ENCODE measurements at places on chromosomes 16 and 17.

DNA sequence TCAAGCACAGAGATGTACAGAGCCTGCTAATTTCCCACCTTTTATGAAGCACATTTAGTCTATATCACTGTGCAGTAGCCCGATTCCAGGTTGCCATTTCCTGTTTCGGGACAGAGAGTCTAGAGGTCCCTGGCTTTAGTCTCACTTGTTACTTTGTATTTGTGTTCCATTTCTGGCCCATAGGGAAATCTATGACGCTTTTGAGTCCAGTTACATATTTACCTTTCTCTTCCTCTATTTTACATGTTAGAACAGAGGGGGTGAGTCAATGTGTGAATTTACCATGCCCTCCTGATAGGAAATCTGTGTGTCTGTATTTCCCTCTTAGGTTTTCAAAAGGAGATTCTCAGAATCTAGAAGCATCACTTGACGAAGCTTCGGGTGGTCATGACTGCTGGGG, 227.1 kb upstream of the ZFHX3 start:
- no peak for DNase-seq

DNA sequence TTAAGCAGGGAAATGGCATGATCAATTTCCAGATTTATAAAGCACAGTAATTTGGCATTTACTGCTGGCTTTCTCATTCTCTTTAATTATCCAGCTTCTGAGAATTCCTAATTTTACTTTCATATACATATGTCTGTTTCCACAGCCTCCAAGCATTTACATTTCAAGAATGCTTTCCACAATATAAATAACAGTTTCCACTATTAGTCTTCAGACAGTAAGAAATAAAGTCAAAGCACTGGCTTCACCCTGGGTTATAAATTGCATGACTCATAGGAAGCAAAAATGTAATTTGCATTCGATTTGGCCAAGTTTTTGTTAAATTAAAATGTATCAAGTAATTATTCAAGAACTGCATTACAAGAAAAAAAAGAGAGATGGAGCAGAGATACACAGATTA, 53.5 kb downstream of the MPHOSPH6 start:
- DNase-seq, result no peak

DNA sequence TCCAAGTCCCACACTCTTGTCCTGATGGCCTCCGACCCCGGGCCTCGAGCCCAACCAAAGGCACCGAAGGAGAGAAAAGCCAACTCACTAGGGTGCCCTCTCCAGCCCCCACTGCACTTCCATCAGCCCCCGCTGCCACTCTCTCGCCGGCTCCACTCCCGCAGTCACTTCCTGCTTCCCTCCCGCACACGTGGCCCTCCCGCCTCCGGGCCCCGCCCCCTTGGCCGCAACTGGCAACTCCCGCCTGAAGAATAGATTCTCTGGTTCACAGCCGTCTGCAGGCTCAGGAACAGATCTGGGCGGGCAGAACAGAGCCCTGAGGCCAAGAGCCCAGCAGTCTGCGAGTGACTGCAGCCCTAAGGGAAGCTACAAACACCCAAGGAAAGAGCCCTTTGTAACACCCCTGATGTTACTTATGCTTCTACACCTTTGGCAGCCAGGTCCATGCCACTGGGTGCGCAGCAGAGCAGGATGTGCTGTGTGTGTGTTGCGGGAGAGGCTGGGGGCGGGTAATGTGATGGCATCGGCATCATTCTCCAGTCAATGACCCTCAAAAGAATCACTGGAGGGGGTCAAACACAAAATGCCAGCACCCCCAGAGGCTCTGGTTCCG, at the start of gene SLC39A11:
TSS of gene SLC39A11 (minus strand) at position 166 of the 613 bp plus-strand sequence. CDS start 3,924 bp downstream, outside the sequence.
- DNase-seq, result peak; percentile 71

GRCh38 chr16:2191446-2191706, 5.0 kb downstream of the CASKIN1 start:
- DNase-seq, result no peak

DNA sequence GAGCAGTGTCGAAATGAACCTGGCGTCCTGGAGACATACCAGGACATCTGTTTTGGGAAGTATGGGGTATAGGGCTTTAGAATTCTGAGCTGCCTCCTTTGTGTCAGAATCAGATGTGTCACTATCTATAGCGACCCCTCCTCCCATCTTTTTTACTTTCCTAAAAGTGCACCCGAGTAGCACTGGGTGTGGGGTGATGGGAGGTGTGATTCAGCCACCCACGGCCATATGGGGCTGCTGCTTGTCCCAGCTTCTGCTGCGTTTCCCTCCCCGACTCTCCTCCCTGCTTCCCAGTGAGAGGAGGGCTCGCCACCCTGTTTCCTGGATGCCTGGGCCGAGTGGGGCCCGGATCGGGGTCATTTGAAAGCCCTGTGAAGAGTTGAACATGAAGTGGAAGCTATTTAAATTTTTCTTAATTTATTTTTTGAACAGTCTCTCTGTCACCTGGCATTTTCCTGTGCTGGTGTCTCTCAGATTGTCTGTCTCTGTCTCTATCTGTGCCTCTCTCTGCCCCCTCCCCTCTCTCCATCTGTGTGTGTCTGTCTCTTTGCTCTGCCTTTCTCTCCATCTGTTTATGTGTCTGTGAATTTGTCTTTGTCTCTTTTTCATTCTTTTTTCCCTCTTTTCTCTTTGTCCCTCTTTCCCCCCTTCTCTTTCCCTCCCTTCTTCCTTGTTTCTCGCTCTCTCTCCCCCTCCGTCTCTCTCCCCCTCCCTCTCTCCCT, 638.8 kb upstream of the EEF2KMT start:
- no peak for DNase-seq

GRCh38 chr16:13553453-13553985, 366.4 kb upstream of the ERCC4 start:
- DNase-seq, result no peak

- no peak for DNase-seq
Measured at GRCh38 chr16:84519855-84520254, 15.4 kb upstream of the MEAK7 start.

DNA sequence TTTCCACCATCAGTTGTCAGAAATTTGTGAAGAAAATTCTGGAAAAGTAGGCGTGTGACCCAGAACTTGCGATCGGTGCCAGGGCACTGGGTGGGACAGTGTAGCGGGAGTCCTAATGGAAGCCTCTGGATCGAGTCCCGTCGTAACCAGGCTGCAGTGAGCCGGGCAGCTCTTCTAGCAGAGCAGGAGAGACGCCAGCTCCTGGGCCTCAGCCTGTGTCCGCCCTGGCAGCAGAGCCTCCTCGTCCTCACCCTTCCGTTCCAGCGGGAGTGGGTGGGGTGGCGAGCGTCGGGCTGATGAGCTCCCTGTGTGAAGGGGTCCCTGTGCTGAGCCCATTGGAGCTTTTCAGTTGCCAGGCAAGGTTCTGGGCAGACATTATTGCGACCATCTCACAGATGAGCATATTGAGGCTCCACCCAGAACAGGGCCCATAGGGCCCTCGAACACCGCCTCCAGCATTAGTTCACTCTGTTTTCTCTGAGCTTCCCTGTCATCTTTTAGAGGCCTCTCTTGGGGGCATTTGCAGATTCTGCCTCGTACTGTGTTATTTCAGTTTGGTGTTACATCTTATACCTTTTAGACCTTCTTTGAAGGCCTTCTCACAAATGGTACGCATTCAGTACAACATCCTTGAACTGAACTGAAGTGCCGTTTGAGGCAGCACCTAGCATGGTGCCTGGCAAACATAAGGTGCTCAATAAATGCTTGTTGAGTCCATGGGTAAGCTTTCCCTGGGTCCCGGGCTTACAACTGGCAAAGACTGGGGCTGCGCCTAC, 207.1 kb upstream of the CIBAR2 start:
- no peak for DNase-seq

GRCh38 chr16:72992142-72992601, 55.8 kb downstream of the ZFHX3 start:
- DNase-seq, result no peak

Data from stimulated activated CD8-positive, alpha-beta memory T cell treated with anti-CD3 and anti-CD28 coated beads, Interleukin-4, amount 100 ng/mL, for 4 hours (primary cell).